ENCODE measurements at places on chromosomes 6 and 20.

DNA sequence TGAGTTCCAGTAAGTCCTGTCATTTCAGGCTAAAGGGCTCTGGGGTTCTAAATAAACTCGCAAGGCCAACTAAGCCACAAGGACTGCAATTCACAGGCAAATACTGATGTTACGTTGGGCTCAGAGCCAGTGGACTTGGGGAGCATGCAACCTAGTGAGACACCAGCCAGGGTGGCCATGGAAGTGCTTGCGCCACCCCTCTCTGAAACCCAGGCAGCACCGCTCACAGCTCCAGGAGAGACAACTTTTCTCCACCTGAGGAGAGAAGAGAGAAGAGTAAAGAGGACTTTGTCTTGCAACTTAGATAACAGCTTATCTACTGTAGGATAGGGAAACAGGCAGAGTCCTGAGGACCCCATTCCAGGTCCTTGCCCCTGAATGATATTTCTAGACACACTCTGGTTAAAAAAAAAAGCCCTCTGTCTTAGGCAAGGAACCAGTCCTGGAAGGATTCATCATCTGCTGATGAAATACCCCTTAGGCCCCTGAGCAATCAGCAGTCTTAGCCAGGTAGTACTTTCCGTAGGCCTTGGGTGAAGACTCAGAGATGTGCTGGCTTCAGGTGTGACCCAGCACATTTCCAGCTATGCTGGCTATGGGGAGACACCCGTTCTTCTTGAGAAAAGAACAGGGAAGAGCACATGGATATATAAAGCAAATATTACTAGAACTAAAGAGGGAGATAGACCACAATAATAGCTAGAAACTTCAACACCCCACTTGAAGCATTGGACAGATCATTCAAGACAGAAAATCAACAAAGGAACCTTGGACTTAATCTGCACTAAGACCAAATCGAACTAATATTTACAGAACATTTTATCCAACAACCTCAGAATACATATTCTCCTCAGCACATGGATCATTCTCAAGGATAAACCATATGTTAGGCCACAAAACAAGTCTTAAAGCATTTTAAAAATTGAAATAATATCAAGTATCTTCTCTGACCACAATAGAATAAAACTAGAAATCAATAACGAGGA lies 31.5 kb upstream of the TBC1D32 start:
- DNase-seq: no peak

GRCh38 chr6:125377621-125378020 lies 75.9 kb upstream of the HDDC2 start:
- no peak for DNase-seq

- no peak for DNase-seq
Measured at GRCh38 chr6:140073456-140073855, 699.0 kb upstream of the CITED2 start.

DNA sequence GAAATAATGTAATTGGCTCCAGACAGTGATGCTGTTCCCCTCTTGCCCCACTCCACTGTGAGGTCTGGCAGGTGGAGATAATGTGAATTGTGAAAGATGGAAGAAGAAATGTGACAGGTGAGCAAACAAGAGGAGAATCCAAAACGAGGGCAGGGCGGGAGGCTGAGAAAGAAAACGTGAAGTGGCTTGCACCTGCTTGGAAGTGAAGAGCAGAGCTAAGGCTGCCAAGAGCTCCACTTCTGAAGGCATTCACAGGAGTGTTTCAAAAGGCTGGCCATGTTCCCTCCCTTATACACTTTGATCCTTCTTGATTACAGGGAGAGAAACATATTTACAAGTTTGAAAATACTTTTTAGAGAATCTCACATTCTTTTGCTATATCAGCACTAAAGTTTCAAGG lies 359.4 kb downstream of the EPHA7 start:
- no peak for DNase-seq

DNA sequence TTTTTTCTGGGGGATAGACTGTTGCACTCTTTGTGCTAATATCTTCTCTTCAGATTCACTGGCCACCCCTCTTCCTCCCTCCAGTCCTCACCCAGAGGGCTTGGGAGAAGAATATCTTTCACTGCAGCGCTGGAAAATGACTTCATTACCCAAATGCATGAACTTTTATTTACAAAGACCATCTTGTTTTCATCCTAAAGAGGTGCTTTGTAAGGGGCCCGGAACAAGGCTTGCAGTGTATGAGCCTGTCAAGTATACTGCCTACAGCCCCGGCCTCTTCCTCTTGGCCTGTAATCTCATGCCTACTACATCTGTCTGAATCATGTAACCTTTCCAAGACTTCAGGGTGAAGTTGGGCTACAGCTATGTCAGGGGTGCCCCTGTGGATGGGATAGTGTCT lies 554 bp upstream of the LAMA4 start:
- DNase-seq: no peak

DNA sequence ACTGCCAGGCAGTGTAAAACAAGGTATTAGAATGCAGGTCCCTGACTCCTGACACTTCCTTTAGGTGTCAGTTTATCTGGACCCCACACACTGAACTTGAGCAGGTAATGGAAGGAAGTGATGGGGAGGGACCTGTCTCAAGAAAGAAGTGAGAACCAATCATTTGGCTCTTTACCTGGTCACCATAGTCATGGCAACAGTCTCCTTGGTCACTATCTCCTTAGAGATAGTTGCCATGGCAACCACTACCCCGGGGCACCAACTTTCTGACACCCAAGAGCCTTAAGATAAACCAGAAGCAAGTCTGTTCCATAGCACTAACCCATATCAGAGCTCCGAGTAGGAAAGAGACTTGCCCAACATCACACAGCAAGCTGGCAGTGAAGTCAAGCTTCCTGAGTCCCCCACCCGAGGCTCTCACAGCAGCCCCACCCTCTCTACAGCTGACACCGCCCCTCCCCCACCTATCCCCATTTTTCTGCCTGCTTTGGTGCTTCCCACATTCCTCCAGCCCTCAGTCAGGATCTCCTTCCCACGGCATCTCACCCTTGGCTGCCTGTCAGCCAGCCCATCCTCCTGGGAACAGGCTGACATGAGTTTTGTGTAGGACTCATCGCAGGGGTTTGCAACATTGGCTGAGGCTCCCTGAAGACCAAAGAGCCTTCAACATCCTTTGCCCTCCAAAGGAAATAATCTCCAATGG lies 16.3 kb upstream of the HM13 start:
- no peak for DNase-seq

DNA sequence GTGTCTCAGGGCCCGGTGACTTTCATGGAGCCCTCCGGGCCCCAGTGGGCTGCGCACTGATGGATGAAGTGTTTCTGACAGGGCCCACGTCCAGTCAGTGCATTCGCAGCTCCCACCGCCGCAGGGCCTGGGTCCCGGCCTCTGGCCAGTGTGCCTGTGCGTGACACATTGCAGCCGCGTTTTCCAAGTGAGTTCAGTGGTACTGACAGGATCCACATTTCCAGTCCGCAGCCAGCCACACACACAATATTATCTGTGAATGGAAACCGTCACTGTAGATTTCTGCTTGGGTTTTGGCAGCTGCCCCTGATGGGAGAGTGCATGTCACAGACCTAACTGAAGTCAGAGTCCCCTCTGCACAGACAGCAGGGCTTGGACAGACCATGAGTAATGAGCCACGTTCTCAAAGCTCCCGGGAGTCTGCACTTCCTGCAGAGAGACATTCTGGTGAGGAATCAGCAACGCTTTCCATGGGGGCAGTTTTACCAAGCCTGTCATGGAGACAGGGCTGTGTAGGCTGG lies 171.4 kb downstream of the MYLK4 start:
- DNase-seq: no peak

DNA sequence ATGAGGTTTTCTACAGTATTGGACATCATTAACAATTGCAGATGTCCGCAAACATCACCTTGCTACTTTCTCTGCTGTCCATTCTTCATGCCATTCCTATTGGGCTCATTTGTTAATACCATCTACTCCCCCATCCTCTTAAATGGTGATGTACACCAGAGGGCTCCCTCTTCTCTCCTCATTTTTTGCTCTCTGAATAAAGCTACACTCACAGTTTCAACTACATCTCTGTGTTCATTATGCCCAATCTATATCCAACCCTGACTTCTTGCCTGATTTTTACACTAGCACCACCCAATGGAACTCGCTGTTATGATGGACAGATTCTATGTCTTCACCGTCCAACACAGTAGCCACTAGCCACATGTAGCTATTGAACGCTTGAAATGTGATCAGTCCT lies 288.1 kb upstream of the ID4 start:
- no peak for DNase-seq

GRCh38 chr6:89583559-89583958 lies 55.0 kb downstream of the LYRM2 start:
- DNase-seq: no peak

GRCh38 chr20:22491194-22491505 lies 93.2 kb downstream of the FOXA2 start:
- no peak for DNase-seq

GRCh38 chr6:3884007-3884745 lies 35.0 kb downstream of the FAM50B start:
- no peak for DNase-seq

- DNase-seq: no peak
Measured at GRCh38 chr6:122432816-122433215, 33.4 kb downstream of the HSF2 start.

DNA sequence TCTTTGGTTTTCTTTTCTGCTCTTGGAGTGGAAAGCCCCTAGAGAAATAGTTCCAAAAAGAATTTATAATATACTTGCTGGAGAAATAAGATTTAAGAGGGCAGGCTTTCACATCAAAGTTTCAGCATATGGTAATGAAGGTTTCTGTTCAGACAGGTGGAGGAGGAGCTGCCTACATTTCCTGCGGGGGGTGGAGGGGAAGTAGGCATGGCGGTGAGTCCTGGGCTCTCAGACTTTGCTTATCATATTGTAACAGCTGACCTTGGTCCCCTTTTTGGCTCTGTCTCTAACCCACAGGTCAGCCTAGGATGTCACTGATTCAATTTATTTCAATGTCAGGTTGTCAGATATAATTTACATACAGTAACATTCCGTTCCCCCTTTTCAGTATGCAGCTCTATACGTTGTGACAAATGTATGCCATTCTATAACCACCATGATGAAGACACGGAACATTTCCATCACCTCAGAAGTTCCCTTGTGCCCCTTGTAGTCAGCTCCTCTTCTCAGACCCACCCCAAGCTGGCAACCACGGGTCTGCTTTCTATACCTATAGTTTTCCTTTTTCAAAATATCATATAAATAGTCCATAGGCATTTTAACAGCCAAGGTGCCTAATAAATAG lies 77.6 kb upstream of the GGTLC1 start:
- no peak for DNase-seq

GRCh38 chr6:43702534-43703440 lies 15.2 kb upstream of the MRPS18A start:
- no peak for DNase-seq

DNA sequence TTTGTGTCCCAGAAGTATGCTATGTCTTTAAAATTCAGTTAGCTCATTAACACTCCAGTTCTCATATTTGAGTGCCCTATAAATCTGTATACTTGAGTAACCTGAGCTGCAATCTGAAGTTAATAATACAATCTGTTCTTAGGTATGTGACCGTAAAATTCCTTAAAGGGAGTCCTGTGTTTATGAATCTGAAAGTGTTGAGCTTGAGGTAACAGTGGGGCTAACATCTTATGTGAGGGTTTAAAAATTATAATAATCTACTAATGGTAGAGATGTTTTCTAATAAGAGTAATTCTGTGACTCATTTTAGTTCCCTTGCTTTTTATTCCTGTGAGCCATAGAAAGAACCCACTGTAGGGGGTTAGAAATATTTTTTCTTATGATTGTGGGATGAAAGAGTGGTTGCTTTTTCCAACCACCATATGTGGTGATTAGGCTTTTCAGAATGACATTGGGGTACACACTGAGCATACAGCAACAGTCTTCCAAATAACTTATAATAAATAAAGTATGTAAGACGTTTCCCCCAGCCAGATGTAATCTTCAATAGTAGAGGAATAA lies 121.2 kb downstream of the BCKDHB start:
- DNase-seq: no peak

GRCh38 chr6:167146135-167146534 lies 11.6 kb downstream of the GPR31 start:
- no peak for DNase-seq

GRCh38 chr20:61520076-61520892 lies 268.2 kb downstream of the CDH4 start:
- no peak for DNase-seq

GRCh38 chr6:21522797-21523456 lies 70.6 kb upstream of the SOX4 start:
- no peak for DNase-seq

DNA sequence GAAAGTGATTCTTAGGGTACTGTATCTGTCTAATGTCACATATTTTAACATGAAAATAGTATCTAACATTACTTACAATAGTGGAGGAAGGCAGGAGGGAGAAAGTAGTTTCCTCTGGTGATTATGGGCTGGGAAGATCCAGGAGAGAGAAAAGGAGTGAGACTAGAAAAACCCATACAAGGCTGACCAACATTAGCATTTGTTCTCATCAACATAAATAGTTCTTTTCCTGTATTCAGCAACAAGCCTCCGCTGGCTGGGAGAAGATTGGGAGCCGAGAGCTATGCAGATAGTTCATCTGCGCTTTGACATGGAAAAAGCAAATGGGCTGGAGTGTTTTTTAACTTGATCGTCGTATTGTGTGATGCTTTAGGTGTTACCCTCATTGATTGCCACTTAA lies 239.4 kb downstream of the PHACTR1 start:
- no peak for DNase-seq
